Fibroblast of mammary gland (primary cell): ENCODE measurements at places on chromosomes 12 and 14.
A peak's percentile ranks its signal among the peaks of the same experiment; 100 is the strongest.

- no peak for DNase-seq
These were observed 165.8 kb downstream of the CALM1 start for GRCh38 chr14:90562652-90563051.

DNA sequence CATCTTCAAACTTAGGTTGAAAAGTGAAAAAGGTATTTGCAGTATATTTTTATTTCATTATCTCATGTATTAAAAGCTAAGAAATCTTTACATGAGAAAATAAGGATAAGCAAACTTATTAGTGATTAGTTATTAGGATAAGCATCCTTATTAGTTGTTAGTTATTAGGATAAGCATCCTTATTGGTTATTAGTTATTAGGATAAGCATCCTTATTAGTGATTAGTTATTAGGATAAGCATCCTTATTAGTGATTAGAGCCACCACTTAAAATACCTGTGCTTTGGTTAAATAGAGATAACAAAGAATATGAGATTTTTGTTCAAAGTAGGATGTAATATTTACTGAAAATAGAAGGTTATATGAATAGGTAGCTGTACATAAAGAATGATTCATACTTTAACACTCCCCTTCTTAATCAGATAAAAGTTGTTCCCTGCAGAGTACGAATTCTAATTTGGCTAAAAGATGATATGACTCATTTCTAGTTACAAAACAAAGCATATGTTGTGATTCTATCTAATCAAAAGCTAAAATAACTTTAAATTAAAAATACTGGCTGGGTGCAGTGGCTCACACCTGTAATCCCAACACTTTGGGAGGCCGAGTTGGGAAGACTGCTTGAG is 56.4 kb downstream of the KDM5A start:
- peak; percentile 22 for DNase-seq

DNA sequence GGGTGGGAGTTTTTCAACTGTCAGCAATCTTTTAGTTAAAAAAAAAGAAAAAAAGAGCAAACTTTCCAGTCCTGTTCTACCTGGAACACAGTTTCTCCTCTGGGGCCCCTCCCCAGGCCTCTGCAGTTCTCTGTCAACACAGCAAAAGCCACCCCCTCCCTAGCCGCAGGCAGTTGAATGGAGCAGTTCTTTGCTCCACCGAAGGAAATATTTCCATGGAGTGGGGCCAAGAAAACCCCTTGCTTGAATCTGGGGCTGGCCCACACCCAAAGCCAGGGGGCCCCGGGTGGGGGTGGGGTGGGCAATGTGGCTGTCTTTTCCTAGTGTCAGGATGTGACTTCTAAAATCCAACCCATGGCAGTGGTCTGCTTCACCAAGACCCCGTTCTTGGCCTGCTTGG is 5.0 kb upstream of the MEG3 start:
- DNase-seq = no peak

GRCh38 chr12:69500631-69501030 is 30.4 kb downstream of the FRS2 start:
- peak; percentile 42 for DNase-seq

- no peak for DNase-seq
These were observed 156.5 kb upstream of the C14orf180 start for GRCh38 chr14:104422837-104423681.

DNA sequence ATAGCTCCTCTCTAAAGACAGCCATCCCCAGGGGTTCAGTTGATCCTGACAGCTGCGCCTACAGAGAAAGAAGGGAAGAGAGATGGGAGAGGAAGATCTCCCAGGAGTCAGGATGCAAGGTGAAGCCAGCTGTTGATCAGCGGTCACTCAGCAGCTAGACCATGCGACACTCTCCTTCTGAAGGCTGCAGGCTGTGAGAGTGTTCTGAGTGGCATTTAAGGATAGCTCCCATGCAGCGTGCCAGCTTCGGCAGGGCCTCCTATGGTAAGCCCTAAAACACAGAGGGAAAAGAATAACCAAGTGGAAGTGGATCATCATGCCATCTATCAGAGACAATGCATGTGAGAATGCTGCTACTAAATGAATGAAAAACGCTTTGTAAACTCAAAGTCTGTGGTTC is 197.9 kb upstream of the NUDT4 start:
- DNase-seq = no peak

DNA sequence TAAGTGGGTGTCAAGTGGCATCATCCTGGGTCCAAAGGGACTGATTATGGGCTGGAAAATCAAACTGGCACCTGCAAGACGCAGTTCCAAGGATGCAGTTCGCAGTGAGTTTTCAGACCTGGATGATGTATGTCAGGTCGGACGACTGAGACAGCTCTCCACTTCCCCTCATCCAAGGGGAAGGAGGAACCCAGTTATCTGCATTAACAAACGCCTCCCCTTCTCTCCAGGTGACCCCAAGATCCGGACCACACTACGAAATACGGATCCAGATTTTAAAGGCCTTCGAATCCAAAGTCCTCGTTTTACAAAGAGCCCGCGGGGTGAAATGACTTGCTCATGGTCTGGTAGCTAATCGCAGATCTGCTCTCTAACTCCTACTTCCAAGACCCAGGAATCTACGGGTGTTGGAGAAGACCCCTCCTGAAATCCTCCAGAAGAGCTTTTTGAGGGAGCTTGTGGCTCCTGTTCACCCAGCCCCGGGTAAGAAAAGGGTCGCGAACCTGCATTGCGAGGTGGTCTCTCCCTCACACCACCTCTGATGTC is 460 bp upstream of the SYNE2 start:
- DNase-seq = no peak

GRCh38 chr12:72748971-72749370 is 476.8 kb downstream of the TRHDE start:
- no peak for DNase-seq

DNA sequence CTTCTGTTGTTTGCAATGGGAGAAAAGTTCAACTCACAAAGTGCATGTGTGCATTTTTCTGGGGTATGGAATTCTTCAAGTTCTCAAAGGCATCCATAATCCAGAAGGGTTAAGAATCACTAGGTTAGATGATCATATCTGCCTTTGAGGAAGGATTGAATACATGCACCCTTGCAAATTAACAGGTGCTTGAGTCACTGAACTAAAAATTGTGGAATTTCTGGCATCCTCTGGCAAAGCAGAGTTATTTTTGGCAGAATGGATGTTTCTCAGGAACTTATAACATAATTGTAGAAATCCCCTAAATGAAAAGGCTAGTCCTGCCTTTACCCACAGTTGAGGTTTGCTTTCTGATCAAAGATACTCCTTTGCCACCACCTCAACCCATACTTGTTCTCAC is 136.5 kb upstream of the DYRK2 start:
- DNase-seq = no peak

- no peak for DNase-seq
These were observed 298.0 kb downstream of the PPFIA2 start for GRCh38 chr12:81461163-81461562.

GRCh38 chr14:99127651-99128167 is 144.3 kb downstream of the BCL11B start:
- no peak for DNase-seq

GRCh38 chr12:131698286-131698685 is 12.6 kb upstream of the SFSWAP start:
- DNase-seq = no peak

GRCh38 chr14:52443506-52443905 is 108.8 kb downstream of the TXNDC16 start:
- peak; percentile 44 for DNase-seq

GRCh38 chr14:88829685-88830302 is 5.3 kb downstream of the TTC8 start:
- no peak for DNase-seq

GRCh38 chr12:107379852-107380567 is 286.7 kb upstream of the CRY1 start:
- peak; percentile 53 for DNase-seq

GRCh38 chr14:93723001-93723400 is 65.3 kb downstream of the PRIMA1 start:
- no peak for DNase-seq

- no peak for DNase-seq
These were observed 25.9 kb upstream of the POLR3B start for GRCh38 chr12:106331599-106331998.

DNA sequence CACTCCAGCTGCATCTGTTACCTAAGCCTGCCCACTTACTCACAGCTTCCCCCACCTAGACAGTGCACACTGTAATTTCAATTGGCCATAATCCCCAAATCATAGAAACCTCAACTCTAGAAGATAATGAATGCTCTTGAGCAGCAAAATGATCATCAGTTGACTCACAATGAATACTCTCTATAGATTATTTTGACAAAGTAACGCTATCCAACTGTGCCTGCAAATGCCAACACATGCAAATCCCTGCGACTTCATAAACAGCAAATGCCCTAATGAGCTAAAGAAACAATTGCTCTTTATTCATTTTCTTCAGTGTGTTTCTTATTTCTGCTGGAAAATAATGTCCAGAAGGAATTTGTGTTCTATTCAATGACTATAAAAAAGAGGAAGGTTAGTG is 319.5 kb downstream of the PAWR start:
- DNase-seq = no peak

DNA sequence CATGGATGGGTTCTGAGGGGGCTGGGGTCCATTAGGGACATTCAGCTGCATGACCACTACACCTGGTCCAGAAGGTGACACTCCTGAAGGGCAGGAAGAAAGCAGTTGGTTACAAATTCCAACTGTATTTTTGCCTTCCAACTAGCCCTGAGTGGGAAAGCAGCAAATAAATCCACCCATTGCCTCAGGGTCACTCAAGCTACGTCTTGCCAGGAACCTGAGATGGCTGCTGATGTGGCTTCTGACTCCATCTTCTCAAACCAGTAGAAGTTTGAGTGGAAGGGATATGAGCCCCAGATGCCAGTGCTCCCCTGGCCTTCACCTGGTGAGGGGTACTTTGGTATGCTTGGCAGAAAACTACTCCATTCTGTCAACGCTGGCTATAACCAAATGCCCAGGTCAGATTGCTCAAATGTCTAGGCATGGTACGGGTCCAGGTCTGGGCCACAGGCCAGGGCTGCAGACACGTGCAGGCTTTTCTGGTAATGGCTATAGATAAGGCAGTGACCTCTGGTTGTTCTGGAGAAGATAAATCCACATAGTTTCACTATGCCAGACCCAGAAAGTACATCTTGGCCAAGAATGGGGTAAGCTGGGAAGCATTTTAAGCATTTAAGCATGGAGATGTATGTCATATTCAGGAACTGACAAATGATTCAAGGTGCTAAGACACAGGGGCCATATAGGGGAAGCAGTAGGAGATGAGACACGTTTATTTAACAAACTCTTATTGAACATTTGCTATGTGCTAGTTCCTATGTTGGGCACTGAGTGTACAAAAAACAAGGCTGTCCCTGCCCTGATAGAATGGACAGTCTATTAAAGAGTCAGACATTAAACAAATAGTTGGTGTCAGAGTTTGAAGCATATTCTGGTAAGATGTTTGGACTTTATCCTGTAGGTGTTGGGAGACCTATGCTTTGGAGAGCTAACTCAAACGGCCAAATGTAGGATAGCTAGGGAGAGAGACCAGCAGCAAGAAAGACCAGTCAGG is 8.3 kb upstream of the STAC3 start:
- DNase-seq = no peak

DNA sequence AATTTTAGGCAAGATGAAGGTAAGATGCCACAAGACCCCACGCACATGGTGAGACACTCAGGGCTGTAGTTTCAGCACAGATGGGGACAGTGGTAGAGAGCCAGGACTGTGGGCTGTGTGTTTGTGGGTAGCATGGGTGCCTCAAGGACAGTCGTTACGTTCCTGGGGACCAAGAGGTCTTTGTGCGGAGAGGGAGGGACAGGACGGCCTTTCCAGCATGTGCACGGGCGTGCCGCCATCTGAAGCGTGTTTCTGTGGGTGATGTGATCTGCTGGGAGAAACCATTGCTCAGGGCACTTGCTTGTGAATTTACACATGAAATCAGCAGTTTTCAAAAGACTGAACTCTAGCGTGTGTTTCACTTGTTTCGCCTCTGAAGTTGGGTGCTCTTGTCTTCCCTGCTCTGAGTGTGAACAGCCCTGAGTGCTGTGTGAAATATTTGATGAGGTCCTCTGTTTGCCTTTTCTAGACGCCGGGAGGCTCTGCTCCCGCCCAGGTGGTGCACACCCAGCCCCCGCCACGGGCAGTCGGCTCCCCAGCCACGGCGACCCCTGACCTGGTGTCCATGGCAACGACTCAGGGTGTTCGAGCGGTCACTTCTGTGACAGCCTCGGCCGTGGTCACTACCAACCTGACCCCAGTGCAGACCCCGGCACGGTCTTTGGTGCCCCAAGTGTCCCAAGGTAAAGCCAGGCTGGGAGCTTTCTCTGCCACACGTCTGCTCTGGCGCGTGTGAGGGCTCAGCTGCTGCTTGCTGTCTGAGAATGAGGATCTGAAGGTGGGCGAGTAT is 82.3 kb downstream of the DDX51 start:
- DNase-seq = no peak

GRCh38 chr14:93734086-93734822 is 54.0 kb downstream of the PRIMA1 start:
- no peak for DNase-seq

DNA sequence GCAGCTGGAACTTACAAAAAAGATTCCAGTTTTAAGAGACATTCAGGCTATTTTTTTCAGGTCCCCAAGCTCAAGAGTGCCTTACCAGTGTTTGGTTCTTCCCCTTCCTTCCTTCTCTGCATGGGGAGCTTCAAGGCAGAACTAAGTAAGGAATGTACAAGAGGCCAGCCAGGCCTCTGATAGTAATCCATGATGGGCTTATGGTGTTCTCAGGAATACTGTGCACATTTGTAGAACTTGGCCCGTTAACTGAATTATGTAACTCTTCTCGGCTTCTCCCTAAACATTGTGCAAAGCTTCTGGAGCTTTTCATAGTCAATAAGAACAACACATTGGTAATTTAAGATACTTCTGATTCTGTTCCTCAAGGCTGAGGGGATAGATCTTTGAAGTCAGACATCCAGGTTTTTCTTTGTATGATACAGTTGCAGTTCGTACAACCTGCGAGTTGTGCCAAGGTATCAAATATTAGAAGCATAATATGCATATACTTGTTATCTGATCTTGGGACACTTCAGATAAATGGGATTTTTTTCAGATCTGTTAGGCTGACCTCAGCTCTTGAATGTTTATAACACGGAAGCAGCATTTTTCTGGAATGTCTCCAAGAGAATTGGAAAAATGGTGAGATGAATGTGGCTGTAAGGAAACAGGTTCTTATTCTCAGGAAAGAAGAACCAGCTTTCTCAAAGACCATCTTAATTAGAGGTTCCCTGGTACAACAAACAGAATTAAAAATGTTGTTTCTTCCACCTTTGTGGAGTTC is 148.6 kb downstream of the ANO4 start:
- DNase-seq = no peak

DNA sequence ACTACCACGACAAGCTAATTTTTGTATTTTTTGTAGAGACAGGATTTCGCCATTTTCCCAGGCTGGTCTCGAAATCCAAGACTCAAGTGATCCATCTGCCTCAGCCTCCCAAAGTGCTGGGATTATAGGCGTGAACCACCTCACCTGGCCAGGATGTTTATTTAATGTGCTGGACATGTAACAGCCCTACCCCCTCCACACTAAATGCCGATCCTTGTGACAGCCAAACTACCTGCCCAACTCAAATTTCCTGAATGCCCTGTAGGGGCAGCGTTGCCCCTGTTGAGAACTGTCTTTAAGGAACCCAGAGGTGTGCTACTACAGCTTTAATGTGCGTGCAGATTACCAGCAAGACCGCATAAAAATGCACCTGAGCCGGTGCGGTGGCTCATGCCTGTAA is 48.1 kb downstream of the KCNK13 start:
- no peak for DNase-seq
